ENCODE measurements at places on chromosomes 12 and 14.

GRCh38 chr12:12645485-12645884 is 33.8 kb downstream of the CREBL2 start:
- no peak for DNase-seq

GRCh38 chr14:73026243-73026844 is 562 bp downstream of the ZFYVE1 start:
- no peak for DNase-seq

GRCh38 chr12:80040075-80040738 is 59.1 kb upstream of the OTOGL start:
- DNase-seq = no peak

GRCh38 chr12:15180325-15180724 is 40.9 kb downstream of the RERG start:
- no peak for DNase-seq

All from epithelial cell of proximal tubule (primary cell).